GM23248 (cell line): ENCODE measurements at places on chromosomes 6 and 20.

DNA sequence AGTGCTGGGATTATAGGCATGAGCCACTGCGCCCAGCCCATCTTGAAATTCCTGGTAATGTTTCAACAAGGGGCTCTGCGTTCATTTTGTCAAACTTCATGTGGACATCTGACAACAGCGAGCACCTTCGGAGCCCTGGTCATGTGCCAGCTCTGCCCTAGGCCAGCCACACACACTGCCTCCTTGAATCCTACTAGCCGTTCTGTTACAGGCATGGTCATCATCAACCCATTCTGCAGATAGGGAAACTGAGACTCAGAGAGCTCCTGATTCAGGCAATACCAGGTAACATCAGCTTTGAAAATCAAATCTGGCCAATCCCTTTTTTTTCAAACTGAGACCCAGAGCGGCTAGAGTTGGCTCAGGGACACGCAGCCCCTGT lies 41.3 kb downstream of the RBM38 start:
- DNase-seq = no peak

DNA sequence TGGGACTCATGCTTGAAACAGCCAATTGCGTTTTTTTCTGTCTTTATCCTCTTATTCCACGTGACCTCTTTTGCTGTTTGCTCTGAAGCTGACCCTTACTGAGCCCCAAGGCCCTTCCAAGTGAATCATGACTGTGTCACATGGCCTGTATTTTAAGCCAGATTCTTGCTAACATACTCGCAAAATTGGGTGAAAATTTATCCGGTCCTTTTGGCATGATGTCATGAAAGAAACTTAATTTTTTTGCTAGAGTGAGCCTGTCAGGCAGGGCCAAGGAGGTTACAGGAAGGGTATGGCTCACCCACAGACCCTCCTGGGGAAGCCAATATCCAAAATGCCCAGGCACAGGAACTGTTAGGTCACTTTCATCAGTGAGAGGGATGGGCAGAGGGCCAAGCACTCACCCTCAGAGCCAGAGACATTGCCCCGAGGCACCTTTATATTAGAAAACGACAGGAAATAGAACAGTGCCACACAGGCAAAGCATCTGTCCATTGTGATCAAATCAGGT lies 296.7 kb downstream of the CDH26 start:
- peak; percentile 81 for DNase-seq

- DNase-seq = no peak
Measured at GRCh38 chr6:146009338-146009737, 19.5 kb upstream of the GRM1 start.

- no peak for DNase-seq
Measured at GRCh38 chr20:44454306-44454963, 21.2 kb upstream of the TTPAL start.

DNA sequence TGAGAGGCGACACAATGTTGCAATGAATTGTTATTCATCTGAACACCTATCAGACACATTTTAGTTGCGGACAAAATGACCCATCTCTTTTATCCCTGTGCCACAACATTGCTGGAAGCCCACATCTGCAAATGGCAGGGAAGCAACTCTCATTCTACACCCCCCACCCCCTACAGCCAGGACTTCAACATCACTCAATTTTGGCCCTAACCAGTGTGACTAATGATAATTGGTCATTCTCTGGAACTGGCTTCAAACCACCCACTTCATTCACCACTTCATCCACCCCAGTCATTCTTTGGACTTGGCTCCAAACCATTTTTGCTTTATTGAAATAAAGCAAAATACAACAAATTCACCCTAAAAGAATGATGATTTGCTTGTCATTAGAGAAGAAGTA lies 1.5 kb downstream of the GCM2 start:
- DNase-seq = peak; percentile 8
